HT1080 (cell line): ENCODE measurements at places on chromosomes 16 and 17. TPM values are rescaled to one million over a fixed set of nuclear protein-coding genes. Genes with fewer than 3 reads are reported as not detected.

CA5A gene
- total RNA-seq = not detected in 2 replicates

NPEPPS gene
- 21.0 and 34.9 TPM in 2 replicates for total RNA-seq

FN3K gene
- not detected in 2 replicates for total RNA-seq

PRKCB gene
- not detected in 2 replicates for total RNA-seq

ASGR1 gene
- total RNA-seq = 2.8 and 4.0 TPM in 2 replicates

ITGA2B gene
- total RNA-seq = not detected in 2 replicates

ST6GALNAC1 gene
- total RNA-seq = not detected in 2 replicates

MT3 gene
- not detected in 2 replicates for total RNA-seq

SDR42E2 gene
- total RNA-seq = not detected in 2 replicates

ITGB3 gene
- total RNA-seq = 1.7 and 1.9 TPM in 2 replicates
